ENCODE measurements at places on chromosomes 3 and 15. TPM values are rescaled to one million over a fixed set of nuclear protein-coding genes. Genes with fewer than 3 reads are reported as not detected.

DNA sequence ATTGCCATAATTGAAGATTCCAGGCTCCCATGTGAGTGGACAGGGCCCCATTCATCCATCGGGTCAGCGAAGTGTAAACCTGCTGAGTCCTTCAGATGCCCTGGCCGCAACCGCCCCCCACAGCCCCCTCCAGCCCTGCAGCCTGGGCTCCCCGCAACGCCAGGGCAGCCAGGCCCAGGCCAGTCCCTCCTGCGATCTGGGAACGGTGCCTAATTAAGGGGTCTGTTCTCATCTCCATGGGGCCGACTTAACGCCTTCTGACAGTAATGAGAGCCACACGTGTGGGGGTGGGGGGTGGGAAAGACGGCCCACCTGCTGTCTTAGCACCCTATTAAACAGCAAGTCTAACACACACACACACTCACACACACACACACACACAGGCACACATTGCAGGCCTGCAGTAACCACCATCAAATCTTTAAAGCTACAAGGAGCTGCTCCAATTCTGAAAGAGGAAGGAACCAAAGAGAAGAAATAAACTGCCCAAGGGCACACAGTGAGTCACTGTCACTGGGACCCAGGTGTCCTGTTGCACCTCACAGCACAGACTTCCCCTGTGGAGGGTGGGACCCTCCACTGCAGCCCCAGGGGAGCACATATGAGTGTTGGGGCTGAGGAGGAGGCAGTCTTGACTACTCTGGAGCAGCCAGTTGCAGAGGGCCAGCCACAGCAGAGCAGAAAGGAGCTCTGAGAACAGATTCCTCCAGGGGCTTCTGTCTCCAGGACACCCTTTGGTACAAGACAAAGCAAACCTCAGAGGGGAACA, 31.8 kb upstream of the HES1 start:
- no peak for DNase-seq

GRCh38 chr3:184801241-184801785, 10.7 kb upstream of the VPS8 start:
- DNase-seq, result no peak

DNA sequence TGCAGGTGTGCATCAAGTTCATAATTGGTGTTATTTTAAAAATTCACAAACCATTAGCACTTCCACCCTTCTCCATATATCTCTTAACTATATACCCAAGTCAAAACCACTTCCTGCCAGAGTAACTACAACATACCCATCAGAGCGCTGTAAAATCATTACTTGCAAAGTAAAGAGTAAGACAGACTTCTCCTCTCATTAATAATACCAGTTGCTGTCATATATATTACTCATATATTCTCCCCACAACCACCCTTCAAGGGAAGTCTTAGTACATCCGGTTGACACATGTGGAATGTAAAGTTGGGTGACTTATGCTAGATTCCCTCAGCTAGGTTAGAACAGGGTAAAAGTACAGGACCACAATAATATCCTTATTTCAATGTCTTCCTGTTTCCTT, 5.6 kb downstream of the TERC start:
- peak; percentile 81 for DNase-seq

DNA sequence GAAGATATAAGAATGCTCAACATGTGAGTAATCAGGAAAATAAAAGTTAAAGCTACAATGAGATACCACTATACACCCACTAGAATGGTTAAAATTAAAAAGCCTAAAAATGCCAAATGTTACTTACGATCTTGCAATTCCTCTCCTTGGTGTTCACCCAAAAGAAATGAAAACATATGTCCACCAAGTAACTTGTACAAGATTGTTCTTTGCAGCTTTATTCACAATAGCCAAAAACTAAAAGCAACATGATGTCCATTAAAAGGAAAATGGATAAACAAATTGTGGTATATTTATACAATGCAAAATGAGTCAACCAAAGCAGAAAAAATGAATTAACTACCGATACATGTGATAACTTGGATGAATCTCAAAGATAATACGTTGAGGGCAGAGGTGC, 301.6 kb upstream of the THBS1 start:
- DNase-seq, result no peak

DNA sequence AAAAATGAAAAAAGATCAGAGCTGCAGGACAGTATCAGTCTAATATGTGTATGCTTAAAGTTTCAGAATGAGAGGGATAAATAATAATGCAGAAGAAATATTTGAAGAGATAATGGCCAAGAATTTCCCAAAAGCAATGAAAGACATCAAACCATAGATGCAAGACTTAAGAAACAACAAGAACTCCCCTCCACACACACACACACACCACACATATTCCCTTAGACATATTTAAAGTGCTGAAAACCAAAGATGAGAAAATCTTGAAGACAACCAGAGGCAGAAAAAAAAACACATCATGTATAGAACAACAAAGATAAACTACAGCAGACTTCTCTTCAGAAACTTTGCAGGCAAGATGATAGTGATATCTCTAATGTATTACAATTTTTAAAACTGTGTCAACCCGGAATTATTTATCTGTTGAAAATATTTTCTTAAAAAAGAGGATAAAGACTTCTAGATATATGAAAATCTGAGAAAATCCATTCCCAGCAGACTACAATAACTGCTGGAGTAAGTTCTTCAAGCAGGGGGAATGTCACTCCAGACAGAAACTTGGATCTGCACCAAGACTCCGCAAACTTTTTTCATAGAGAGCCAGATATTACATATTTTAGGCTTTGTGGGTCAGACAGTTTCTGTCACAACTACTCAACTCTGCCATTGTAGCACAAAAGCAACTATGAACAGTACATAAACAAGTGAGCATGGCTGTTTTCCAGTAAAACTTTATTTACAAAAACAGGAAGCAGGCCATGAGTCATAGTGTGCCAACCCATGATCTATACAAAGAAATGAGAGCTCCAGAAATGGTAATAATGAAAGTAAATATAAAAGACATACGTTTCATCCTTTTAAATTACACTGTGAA, 223.4 kb upstream of the CGNL1 start:
- DNase-seq, result peak; percentile 29

DNA sequence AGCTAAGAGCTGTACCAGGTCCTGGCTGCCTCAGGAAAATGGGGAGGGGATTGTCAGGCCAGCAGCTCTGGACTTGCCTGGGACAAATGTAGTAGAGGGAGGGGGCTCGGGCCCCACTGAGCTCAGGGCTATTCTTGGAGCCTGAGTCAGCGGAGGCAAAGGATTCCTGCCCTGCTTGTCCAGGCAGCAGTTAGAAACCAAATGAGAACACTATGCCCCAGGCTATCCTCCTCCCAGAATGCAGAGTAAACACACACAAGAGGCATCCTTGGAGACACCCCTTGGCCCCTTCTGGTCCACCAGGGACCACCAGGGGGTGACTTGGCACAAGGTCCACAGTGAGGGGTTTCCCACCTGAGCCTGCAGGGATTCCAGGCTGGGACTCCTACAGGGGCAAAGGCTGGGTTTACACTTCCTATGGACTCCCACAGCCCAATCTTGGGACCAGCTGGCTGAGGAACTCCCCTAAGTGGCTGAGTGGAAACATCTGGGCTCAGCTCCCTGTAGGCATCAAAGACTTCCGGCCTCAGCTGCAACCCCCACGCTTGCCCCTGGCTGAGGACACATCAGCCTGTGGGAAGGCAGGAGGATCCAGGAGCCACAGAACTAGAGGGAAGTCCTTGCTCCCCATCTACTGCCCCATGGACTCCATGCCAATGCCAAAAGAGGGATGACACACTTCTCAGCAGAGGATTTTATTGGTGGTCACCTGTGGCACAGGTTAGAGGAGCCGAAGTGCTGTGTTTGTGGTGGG, 3.4 kb upstream of the COL7A1 start:
- peak; percentile 88 for DNase-seq

DNA sequence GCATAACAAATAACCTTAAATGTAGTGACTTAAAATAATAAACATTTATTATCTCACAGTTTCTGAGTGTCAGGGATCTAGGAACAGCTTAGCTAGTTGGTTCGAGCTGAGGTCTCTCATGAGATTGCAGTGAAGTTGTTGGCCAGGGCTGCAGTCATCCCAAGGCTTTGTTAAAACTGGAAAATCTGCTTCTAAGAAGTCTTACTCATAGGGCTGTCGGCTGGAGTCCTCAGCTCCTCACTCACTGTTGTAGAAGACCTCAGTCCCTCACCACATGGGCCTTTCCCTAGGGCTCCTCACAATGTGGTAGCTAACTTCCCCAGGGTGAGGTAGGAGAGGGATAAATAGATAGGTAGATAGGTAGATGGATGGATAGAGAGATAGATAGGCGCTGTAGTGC, 20.8 kb upstream of the SLC7A14 start:
- DNase-seq, result no peak

DNA sequence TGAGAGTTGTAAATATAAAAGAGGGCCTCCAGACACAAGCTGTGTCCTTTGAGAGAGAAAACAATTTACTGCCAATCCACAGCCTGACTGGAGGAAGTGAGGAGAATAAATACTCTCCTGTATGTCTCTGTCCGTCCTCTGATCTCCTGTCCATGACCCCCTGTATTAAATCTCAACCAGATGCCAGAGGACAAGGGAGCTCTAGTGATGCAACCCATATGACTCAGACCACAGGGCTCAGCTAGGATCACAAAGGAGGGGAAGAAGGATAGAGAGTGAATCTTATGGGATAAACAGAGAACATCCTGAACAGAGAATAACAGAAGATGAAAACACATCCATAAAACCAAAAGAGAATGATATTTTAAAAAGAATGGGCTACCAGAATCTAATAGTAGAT, 482.6 kb downstream of the PLOD2 start:
- peak; percentile 0 for DNase-seq

- DNase-seq, result no peak
Observed at GRCh38 chr15:32943711-32944110, 225.9 kb downstream of the GREM1 start.

DNA sequence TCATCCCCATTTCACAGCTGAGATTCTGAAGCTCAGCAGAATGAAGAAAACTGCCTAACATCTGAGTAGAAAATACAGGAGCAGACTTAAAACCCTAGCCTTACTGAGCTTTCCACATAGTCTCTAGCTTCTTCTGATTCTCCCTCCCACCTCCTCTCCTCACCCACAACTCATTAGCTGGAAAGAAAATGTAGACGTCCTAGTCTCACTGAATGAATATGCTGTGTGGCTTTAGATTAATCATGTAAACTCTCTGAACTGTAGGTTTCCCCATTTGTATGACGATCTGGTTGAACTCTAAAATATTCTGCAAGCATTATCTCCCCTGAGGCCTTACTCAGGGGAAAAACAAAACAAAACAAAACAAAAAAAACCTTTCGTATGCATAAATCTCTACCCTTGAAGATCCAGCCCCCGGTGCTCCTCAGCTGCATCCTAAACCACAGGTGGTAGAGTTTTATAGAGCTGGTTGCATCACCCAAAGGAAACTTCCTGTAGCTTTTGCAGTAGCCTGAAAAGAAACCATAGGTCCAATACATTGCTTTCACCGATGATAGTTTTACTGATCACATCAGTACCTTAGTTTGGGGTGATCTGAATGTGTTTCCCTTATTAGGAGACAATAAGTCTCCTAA, 40.6 kb downstream of the FOXB1 start:
- DNase-seq, result no peak

GRCh38 chr3:165233501-165234195, 37.5 kb upstream of the SLITRK3 start:
- DNase-seq, result no peak

- no peak for DNase-seq
Observed at GRCh38 chr3:138408751-138409570, 25.5 kb upstream of the ESYT3 start.

GRCh38 chr3:119418641-119419040, 44.8 kb downstream of the TMEM39A start:
- DNase-seq, result peak; percentile 3

- no peak for DNase-seq
Observed at GRCh38 chr3:56616478-56617006, 59.6 kb downstream of the CCDC66 start.

DNA sequence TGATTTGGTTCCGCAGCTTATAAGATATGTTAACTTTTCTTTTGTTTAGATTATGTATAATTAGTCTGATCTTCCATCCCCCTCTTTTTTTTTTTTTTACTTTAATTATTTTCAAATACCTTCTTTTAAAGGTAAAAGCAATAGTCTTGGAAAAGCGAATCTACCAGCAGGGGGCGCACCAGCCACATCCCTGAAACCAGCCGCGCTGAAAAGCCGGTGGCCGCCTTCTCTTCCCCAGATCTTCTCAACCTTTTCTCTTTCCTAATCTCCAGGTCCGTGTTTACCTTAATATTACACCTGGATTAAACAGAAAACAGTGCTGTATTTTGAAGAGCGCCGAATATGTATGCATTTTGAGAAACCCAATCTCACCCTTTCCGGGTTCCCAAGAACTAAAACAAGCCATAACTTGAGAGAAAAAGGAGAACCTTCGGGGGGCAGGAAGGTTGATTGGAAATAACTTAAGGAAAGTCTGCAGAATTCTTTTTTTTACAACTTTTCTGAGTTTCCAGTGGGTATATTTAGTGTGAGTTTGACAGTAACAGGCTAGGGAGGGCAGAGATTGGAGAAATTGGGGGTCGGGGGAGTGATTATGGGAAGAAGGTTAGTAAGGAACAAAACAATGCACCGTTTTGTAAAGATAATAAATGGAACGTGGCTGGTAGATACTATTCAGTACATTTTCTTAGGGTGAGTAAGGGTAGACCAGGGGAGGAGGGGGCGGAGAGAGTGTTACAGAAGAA, 2.0 kb upstream of the SOX2 start:
- peak; percentile 52 for DNase-seq

GRCh38 chr3:45009868-45010267, 16.2 kb upstream of the CLEC3B start:
- DNase-seq, result no peak

- no peak for DNase-seq
Observed at GRCh38 chr3:68176600-68176999, 522.2 kb upstream of the SUCLG2 start.

- DNase-seq, result no peak
Observed at GRCh38 chr15:38012894-38013293, 78.5 kb downstream of the TMCO5A start.

DNA sequence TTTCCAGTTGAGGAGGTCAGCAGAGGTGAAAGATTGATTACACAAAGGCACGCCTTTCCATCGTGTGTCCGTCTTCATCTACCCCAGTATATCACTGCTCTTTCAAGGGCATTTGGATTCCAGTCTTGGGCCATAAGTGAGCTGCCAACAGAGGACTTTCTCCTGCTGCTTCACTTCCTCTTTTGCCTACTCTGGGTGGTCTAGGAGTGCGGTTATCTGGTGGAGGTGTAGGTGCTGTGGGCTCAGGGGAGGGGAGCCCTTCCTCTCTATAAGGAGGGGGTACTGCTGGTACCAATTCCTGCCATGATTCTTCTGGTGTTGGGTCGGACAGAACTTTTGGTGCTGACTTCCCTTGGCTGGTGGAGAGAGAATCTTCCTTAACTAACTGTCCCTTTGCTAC, 83.1 kb upstream of the VEPH1 start:
- no peak for DNase-seq

- DNase-seq, result no peak
Observed at GRCh38 chr15:66170042-66170441, 83.5 kb downstream of the MEGF11 start.

The GADL1 gene
- not detected for total RNA-seq

The ATP13A5 gene
- not detected for total RNA-seq

The ARHGEF3 gene
- total RNA-seq, result 10.4 TPM

The CHL1 gene
- total RNA-seq, result not detected

The FETUB gene
- total RNA-seq, result 0.45 TPM

Data from A172 (cell line).